Stimulated activated CD8-positive, alpha-beta memory T cell treated with anti-CD3 and anti-CD28 coated beads, Interleukin-4, amount 100 ng/mL, for 1 hour (primary cell): ENCODE measurements at places on chromosomes 3 and 15.

DNA sequence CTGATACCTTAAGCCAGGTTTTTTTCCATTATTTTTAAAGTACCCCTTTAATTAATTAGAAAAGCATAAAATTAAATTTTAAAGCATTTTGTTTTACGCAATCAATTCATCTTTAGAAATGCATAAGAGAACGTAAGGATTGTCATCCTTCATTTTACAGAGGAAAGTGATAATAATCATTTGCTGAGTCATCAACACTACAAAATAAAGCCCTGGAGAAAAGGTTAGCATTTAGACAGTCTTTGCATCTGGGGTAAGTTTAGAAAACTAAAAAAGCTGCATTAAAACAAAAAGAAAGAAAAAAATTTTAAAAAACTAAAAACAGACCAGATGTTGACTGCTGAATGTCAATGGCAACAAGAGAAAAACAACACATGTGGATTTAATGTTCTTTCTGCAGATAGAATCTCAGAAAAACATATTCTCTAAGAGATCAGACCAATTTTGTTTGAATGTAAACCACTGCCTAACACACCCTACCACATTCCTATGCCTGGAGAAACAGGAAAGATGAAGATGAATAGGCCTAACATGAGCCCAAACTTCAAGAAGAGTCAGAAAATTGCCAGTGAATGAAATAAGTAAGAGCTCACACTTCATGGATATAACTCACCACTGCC is 59.9 kb downstream of the SUCNR1 start:
- DNase-seq, result no peak

GRCh38 chr15:83970295-83970890 is 265.2 kb upstream of the GOLGA6L4 start:
- no peak for DNase-seq

DNA sequence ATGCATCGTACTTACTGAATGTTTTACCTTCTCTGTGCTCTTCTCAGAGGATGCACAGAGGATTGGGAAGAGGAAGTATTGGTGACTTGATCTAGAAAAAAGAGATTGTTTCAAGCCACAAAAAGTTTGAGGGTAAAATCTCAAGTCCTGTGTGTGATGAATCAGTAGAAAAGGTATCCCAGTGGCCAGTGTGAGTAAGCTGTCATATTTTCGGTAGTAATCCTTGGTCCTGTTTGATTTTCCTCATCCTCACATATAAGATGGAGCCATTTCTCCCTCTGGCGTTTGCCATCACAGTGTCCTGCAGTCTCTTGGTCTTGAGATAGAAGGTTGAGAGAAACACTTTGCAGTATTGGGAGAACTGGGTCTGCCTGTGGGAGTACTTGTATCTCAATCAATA is 166.8 kb downstream of the LPP start:
- DNase-seq, result no peak

- DNase-seq, result no peak
Observed at GRCh38 chr3:36525115-36525801, 145.0 kb downstream of the STAC start.

DNA sequence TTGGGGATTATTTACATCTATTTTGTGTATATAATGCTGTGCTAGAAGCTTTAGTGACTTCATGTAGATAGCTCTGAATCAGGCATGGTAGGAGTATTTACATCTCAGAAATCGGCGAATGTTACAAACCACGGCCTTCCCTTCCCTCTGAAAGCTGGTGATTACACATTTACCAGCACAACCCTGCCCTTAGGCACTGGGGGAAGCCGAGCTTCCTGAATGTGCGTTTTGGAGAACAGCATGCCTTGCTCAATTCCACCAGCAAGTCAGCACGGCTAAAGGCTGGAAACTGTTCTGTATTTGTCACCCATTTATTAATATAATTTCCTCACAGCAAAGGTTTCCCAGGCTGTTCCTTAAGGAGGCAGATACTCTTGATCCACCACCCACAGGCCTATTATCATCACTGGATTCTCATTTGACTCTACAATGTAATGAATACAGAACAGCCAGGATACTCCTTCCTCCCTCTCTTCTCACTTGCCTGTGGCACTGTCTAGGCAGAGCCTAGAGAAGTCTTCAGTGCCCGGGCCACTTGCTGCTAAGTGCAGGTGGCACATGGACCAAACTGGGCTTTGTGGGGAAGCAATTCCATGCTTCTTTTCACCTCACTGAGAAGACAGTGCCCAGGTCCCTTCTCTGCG is 55.2 kb upstream of the CACNA2D3 start:
- DNase-seq, result no peak

DNA sequence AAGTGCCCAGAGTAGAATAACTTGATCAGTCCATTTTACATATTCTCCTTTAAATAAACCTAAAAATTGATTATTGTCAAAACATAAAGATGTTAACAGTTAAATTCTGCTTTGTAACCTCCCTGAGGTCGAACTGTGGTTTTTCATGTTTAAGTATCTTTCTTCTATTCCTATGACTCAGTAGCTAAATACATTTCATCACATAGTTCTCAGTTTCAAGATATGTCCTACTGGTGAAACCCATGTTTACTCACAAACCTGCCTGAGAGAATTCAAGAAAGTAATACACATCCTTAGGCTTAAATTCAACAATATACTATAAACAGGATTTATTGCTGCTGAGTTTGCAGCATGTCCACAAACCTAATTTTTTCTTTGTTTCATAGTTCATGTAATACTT is 692.9 kb downstream of the ZPLD1 start:
- no peak for DNase-seq

GRCh38 chr3:105867712-105868430 is 941 bp downstream of the CBLB start:
- no peak for DNase-seq

DNA sequence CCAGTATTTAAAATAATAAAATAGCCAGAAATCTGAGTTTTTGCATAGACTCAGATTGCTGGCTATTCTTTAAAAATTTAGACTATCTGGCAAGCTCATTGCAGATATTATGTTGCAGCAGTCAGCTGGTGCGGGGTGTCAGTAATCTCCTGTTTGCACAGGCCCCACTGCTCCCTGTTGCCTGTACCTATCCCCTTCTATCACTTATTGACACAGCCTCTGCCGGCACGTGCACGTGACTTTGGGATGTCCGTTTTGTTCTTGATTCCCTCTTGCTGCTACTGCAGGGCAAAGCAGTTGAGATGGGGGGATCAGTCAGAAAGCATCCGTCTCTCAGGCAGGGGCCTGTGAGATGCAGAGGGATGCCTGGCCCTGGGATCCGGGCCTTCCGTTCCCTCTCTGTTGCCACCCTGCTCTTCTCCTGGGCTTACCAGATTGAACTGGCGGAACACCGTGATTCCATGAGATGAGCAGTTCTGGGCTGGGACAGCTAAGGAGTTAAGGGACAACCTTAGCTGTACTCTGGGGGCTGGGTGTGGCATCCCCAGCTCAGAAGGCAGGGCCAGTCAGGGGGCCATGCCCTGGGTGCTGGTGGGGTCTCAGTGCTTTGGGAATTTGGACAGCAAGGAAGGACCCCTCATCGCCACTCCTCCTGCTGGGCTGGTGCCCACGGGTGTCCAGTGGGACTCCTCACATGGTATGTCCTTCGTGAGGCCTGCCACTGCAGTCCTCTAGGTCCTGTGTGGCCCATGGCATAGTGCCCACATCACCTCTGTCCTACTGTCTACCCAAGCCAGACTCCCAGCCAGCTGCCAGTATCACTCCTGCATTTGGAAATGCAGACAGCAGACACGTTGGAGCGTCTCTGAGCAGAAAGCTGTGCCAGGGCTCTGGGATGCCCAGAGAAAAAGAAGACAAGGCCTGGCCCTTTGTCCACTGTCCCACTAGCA is 11.8 kb downstream of the MRAS start:
- no peak for DNase-seq

DNA sequence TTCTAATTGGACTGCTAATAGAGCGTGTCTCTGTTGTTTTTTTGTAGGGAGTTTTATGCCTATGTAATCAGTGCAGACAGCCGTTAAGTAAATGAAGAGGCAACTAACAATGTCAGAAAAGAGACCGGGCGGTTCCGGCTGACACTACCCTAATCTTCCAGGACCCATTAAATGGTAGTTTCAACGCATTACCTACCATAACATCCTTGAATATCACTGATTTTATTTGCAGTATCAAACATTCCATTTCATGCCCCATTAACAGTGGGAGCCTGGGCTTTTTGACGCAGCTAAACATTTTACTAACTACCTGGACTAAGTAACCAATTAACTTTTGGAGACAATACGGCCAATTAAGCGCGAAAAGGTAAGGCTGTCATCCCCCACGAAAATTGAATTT is 832.9 kb upstream of the NR2F2 start:
- no peak for DNase-seq
